Activated T-cell treated with anti-CD3 and anti-CD28 coated beads, Interleukin-2, amount 50 U/mL, for 48 hours (primary cell): ENCODE measurements at places on chromosomes 7 and 10.
A peak's percentile ranks its signal among the peaks of the same experiment; 100 is the strongest.

DNA sequence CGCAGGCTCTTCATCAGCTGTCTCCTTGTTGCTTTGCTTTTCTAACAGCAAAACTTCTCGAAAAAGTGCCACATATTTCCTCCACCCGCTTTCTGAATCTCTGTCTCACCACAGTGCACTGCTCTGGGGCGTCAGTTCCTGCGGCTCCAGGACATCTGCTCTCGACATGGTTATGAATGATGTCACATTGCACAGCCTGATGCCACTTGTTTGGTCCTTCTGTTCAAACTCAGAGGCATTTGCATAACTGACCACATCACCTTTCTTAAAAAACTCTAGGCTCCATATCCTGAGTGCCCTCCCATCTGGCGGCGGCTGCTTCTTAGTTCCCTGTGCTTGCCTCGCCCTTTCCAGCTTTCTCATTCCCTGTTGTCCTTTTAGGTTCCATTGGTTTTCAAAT lies 469.3 kb upstream of the COBL start:
- DNase-seq: no peak

GRCh38 chr10:740936-741431 lies 51.5 kb upstream of the DIP2C start:
- DNase-seq: no peak

- no peak for DNase-seq
Observed at GRCh38 chr7:137798073-137798763, 48.6 kb downstream of the DGKI start.

- no peak for DNase-seq
Observed at GRCh38 chr10:10644008-10644646, 373.5 kb upstream of the CELF2 start.

- no peak for DNase-seq
Observed at GRCh38 chr10:31011017-31011664, 20.5 kb downstream of the ZNF438 start.

DNA sequence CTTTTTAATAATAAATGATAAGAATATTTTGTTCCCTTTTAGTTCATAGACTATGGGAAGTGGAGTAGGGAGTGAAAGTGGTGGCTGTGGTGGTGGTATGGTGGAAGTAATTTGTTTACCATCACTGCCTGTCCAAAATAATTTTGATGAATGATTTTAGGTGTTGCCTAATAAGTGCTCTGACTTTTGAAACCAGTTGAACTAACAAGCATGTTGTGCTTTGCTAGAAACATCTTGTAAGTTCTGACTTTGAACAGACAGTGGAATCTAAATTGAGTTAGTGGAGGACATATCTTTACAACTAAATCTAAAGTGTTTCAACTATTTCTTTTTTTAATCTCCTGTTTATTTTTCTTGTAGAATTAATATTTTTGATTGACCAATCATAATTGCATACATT lies 49.7 kb downstream of the ZEB1 start:
- DNase-seq: no peak

DNA sequence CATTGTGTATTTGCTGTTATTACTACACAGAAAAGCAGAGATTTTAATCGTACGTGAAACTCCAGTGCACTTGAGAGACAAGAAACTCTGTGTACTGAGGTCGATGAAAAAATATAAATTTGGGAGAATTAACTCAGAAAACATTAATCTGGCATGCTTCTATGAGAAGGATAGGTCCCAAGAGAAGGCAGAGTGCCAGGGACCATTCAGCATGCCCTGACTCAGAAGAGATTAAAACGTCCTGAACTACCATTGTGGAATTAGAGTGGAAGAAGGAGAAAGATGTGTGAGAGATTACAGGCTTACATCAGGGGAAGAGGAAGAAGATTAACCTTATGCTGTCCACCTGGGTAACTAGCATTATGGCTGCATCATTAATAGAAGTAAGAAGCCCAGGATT lies 72.4 kb downstream of the REEP3 start:
- no peak for DNase-seq

DNA sequence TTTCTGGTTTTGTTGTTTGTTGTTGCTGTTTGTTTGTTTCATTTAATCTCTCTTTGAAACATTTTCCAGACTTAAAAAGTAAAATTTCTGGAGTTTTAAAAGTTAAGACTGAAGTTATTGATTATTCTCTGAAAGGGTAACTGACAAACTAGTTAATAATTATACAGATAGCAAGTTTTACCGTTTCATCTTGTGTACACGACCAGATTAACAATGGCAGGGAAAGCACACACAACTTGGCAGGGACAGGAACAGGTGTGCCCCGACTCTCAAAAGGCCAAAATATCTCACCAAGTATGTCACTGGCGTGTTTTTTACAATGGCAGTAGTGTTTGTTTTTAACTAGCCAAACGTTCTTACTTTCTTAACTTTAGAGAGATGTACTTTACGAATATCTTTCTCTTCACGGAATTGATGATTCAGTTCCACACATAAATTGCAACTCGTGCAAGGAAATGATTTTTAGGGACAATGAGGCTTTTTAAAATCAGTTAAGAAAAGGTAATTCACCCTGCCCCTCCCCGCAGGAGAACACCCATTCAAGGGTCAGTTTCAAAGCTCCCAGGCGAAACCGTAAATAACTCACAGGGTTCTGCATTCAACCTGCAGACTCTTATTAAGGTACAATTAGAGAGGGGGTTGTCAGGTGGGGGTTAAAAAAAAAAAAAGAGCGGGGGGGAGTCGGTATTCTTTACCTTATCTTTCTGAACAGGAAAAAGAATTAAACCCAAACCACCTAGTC lies 3.5 kb downstream of the CTBP2 start:
- no peak for DNase-seq

- DNase-seq: no peak
Observed at GRCh38 chr10:109969760-109970346, 37.9 kb upstream of the ADD3 start.

DNA sequence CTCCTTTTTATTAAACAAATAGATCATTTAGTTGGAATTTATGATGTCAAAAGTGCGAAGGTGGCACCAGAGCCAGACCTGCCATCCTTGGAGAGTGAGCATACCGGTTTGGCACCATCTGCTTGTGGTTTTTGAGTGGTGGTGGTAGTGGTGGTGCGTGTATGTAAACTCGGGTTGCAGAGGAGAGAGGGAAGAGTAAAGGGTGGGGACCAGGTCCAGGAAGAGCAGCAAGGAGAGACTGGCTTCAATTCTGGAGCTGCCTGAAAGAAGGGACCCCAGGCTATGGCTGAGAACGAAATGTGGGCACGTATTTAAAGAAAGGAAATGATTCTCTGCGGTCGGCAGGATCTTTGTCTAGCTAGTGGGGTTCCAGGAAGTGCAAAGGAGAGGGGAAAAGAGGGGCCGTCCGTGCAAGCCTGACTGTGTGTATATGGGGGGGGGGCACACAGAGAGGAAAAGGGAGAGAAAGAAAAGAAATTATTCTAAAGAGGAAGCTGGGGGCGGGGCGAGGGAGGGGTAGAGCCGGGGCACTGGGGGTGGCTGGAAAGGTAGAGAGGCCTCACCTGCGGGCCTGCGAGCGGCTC lies 448 bp upstream of the GOLGA7B start:
- DNase-seq: no peak

- no peak for DNase-seq
Observed at GRCh38 chr7:137935884-137936508, 65.9 kb downstream of the CREB3L2 start.

- no peak for DNase-seq
Observed at GRCh38 chr7:8765374-8765773, 332.0 kb downstream of the NXPH1 start.

GRCh38 chr10:124598196-124598595 lies 136.6 kb downstream of the LHPP start:
- DNase-seq: no peak

DNA sequence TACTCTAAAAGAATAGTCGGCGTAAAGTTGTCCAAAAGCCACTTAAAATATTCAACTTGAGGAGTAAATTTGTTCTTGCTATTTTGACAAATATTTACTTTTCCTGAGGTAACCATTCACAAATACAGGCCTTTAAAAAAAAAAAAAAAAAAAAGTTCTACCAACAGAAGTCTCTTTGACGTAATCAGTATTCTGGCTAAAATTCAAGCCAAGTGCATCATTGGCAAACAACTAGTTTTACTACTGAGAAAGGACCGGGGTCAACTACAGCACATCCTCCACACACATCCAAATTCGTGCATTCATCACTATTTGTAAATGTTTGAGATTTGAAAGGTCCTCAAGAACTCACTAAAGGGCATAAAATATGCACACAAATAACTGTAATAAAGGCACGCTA lies 2.0 kb downstream of the OAT start:
- DNase-seq: no peak

DNA sequence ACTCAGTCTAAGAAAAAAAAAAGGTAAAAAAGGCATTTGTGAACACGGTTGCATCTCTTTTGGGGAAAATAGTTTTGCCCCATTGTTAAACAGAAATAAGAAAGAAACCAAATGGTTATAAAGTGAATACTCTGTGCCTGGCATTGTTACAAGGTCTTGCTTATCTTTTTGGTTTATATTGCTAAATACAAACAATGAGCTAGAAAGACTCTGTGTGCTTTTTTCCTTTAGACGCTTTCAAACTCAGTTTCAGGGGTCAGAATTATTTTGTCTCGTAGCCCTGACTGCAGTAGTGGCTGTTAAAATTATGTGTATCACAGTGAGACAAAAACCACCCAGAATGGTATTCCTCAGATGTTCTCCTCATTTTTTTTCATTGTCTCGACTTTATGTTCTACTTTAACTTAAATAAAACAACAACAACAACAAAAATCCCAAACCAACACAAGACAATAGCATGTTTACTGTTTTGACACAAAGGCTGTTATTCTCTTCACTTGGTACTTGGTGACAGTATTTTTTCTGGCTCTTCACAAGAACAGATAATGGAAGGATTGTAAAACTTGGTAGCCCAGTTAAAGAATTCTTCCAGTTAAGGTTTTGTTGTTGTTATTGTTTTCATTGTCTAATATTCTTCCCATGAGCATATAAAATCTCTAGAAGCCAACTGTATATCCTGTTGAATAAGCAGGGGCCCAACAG lies 190.1 kb downstream of the PLXDC2 start:
- DNase-seq: no peak

DNA sequence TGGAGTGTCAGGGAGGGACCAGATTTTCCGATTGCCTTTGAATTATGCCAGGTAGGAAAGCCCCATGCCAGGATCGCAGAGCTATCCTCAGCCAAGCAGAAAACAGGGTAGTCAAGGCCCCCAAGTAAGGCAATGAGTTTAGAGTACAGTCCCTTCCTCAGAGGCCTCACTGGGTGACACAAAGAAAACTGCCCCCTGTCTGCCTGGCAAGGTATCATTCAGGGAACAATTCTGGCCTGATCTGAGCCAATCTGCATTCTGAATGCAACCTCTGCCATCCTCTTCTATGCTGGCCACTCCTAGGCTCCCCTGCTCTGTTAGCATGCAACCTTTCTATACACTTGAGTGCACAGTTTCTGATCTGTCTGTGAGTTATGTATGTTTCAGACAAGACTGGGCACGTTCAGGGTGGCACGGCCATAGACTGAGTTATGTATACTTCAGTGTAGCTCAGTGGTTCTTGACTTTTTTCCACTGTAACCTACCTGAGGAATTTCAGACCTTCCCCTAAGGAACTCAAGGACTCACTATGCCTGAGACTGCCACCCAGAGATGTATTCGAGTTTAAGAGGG lies 336.8 kb downstream of the PLXNA4 start:
- no peak for DNase-seq

GRCh38 chr10:104899779-104900178 lies 258.7 kb downstream of the SORCS3 start:
- no peak for DNase-seq

DNA sequence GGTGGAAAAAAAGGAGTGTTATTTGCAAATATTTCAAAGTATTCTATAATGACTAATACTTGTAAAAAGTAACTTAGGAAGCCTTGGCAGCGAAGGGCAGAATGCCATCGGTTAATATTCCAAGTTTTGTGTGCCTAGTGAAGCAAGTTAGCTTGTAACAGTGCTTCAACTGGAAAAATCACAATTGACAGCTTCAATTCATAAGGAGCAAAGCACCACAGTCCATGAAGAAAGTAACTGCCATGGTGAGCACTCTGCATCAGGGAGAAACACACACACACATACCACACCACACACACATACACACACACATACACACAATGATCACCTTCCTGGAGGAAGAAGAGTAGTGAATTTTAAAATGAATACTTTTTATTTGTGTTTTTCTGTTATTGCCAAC lies 298.3 kb downstream of the CNTNAP2 start:
- DNase-seq: no peak

GRCh38 chr10:3933733-3934132 lies 148.7 kb upstream of the KLF6 start:
- no peak for DNase-seq

GRCh38 chr7:4549681-4550080 lies 132.4 kb upstream of the FOXK1 start:
- no peak for DNase-seq

DNA sequence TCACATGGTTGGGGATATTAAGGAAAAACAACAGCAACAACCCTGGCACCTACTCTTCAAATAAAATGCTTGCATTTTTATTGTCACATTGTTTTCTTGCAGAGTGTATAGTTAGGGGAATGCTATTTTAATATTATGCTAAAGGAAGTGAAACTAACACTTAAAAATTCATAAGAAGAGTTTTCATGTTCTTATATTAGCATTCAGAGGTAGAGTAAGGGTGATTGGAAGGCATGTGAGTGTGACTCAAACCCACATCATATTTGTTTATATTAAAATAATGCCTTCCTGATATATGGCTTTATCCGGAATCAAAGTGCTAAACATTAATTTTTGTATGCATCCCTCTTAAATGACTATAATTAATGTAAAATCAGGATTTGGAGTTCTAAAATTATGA lies 59.8 kb upstream of the TES start:
- DNase-seq: no peak

DNA sequence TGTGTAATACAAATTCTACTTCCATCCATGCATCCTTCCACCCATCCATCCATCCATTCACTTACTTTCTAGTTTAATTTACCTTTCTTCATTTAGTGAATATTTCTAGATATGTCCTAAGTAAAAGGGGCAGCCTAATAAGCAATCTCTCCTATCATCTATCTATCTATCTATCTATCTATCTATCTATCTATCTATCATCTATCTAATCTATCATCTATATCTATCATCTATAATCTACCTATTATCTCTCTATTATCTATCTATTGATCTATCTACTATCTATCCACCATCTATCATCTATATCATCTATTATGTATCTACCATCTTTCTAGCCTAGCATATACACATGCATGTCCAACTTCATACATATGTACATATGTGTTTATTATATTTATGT lies 104.2 kb downstream of the PTPN20 start:
- DNase-seq: no peak

GRCh38 chr10:97914837-97915211 lies 65.2 kb downstream of the GOLGA7B start:
- DNase-seq: peak; percentile 87

GRCh38 chr7:144842377-144842851 lies 6.6 kb upstream of the TPK1 start:
- peak; percentile 40 for DNase-seq

- no peak for DNase-seq
Observed at GRCh38 chr7:117274951-117275350, 47.9 kb downstream of the WNT2 start.

GRCh38 chr7:92044940-92045339 lies 89.3 kb downstream of the CYP51A1 start:
- no peak for DNase-seq

- DNase-seq: peak; percentile 73
Observed at GRCh38 chr10:3852147-3852904, 67.3 kb upstream of the KLF6 start.
